SHP77 treated with DMSO at 0.1 percent for 48 hours (cell line): ENCODE measurements at places on chromosomes 1 and 21.

DNA sequence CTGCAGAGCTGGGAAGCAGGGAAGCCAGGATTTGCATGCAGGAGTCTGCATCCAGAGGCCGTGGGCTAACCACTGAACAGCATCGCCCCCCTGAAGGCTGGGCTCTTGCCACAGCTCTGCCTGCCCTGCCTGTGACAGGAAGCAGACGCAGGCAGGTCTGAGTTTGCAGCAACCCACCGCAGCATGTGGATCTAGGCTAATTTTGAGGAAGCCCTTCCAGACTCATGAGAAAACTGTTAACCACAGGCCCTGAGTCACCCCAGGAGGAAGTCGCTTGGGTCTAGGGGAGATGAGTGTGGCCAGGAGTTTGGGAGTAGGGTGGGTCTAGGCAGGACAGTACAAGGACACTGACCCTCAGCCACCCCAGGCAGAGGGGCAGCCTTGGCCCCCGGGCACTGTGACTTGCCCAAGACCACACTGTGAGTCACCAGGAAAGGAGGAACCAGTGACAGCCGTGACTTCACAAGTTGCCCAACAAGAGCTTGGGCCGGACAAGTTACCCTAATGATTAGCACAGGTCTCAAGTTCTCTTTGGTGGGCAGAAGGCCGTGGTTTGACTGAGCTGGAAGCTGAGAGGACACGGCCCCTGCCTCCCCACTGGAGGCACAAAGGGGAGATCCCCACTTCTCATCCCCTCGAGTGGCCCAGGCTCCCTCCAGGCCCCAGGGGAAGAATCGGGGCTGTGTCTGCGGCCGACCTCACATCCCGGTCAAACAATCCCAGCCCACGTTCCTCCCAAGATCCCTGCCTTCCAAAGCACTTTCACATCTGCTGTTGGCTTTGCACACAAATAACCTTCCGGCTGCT lies 826 bp downstream of the LAPTM5 start:
- DNase-seq: no peak

DNA sequence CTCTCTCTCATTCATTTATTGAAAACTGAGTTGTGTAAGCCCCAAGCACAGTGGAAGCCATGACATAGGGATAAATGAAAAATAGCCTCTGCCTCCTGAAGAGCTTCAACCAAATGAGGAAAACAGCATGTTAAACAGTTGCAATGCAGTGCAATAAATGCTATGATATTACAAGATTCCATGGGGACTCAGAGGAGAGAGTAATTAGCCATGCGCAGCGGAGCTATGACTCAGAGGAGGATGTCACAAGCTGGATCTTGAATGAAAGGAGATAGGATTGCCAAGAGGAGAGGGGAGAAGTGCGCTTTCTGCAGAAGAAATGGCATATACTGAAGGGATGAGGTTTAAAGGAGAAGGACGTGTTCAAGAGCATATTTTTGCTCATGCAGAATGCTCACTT lies 231.3 kb upstream of the PLXNA2 start:
- DNase-seq: no peak

GRCh38 chr1:113519556-113519955 lies 129.2 kb downstream of the MAGI3 start:
- DNase-seq: no peak

GRCh38 chr1:226420328-226420727 lies 12.4 kb upstream of the PARP1 start:
- no peak for DNase-seq

GRCh38 chr1:25560001-25560400 lies 16.6 kb downstream of the LDLRAP1 start:
- no peak for DNase-seq

- DNase-seq: no peak
Observed at GRCh38 chr1:147833231-147833860, 69.2 kb upstream of the GJA8 start.

DNA sequence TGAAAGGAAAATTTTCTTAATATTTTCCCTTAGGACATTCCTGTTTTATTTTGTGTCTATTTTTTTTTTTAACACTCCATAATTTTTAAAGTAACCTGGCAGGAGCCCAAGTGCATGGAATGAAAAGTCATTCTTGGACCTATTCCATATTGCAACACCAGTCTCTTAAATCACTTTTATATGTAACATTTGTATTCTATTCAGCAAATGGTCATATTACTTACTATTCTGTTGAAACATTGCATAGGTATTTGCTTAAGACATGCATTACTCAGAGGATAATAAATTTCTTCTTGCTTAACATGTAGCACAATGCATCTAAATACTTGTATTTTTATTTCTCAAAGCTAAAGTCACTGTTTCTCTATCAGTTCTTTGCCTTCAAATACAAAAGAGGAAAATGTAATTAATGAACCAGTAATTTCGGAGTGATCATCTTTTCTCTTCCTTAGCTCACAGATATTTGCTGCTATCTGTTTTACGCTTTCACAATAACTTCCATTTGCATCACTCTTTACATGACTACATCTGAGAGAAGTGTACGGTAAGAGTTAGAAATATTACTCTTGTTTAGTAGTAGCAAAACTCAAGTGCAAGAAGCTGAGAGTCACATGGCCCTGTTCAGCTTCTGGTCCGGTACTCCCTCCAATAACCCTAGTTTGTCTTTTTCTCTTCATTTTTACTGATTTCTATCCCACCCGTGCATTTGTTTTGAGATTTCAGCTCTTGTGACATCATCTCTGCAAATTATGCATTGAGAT lies 394.8 kb downstream of the USP25 start:
- DNase-seq: no peak

DNA sequence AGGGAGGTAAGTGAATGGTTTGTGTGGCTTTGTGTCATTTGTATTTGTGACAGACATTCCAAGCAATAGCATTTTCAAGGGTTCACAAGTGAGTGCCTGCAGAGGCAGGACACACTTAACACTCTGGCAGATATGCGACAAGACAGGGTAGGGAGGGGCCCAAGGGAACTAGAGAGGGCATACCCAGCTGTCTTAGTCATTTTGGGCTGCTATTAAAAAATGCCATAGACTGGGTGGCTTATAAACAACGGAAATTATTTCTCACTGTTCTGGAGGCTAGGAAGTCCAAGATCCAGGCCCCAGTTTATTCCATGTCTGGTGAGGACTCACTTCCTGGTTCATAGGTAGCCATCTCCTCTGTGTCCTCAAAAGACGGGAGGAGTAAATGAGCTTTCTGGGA lies 137.4 kb downstream of the FGGY start:
- no peak for DNase-seq

- no peak for DNase-seq
Observed at GRCh38 chr1:208238710-208239472, 5.3 kb downstream of the PLXNA2 start.

DNA sequence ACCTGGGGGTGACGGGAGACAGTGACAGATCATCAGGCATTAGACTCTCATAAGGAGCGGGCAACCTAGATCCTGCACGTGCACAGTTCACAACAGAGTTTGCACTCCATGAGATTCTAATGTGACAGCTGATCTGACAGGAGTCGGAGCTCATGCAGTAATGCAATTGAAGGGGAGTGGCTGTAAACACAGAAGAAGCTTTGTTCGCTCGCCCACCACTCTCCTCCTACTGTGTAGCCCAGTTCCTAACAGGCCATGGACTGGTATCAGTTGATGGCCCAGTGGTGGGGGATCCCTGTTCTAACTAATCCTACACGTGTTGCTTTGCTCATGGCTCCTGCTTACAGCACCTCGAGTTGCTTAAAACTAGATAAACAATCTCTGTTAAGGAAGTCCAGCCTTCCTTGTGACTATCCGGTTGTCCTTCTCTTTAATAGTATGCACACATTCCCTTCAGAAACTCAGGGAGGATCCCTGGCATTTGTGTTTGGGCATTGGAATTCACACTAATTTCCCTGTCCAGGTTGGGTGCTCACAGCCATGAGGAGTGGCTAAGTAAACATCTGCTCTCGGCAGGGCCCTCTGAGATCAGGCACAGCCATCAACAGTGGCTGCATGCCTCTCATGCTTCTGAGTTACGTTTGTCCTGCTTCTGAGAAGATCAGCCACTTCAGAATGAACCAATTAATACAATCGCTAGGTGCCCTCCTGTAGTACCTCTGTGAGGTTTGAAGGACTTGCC lies 21.1 kb upstream of the F3 start:
- DNase-seq: no peak

DNA sequence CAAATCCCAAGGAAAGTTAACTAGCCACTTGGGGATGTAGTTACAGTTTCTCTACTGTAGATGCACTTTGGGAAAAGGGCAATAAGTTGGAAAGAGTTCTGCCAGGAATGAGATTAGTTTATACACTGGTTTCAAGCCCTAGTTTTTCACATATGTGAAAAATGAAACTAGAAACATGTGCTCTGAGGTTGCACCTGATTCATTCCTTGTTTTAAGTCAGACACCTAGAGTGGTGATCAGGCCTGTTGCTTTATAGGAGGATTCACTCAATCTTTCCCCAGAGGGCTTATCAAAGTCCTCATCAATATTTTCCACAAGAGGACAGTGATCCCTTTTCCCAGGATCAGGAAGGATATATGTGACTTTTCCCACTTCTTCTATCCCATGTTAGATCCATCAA lies 515.9 kb upstream of the PKN2 start:
- DNase-seq: no peak

DNA sequence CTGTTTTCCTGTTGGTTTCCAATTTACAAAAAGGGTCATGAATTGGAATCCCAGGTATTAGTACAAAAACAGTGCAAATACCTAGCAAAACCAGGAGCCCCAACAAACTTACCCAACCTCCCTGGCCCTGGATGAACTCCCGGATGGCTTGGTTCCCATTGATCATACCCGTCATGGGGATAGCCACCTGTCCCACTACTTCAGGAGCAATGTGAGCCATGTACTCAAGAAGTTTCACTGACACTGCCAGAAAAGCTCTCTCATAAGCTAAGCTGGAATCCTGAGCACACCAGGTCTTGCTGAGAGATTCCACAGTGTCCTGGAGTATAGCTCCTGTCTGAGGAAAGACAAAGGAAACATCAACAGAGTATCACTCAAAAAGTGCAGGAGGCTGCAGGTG lies 5.7 kb downstream of the BCL2L15 start:
- no peak for DNase-seq

- no peak for DNase-seq
Observed at GRCh38 chr1:38776466-38777065, 83.0 kb downstream of the RRAGC start.

DNA sequence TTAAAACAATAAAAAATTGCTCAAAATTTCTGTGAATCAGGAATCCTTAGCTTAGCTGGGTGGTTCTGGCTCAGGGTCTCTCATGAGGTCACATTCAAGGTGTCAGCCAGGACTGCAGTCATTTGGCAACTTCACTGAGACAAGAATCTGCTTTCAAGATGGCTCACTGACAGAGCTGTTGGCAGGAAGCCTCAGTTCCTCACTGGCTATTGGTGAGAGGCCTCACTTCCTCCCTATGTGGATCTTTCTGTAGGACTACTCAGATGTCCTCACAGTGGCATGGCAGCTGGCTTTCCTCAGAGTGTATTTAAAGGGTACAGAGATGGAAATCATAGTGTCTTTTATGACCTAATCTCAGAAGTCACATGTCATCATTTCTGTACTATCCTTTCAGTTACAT lies 785.7 kb downstream of the ADGRL2 start:
- DNase-seq: no peak

DNA sequence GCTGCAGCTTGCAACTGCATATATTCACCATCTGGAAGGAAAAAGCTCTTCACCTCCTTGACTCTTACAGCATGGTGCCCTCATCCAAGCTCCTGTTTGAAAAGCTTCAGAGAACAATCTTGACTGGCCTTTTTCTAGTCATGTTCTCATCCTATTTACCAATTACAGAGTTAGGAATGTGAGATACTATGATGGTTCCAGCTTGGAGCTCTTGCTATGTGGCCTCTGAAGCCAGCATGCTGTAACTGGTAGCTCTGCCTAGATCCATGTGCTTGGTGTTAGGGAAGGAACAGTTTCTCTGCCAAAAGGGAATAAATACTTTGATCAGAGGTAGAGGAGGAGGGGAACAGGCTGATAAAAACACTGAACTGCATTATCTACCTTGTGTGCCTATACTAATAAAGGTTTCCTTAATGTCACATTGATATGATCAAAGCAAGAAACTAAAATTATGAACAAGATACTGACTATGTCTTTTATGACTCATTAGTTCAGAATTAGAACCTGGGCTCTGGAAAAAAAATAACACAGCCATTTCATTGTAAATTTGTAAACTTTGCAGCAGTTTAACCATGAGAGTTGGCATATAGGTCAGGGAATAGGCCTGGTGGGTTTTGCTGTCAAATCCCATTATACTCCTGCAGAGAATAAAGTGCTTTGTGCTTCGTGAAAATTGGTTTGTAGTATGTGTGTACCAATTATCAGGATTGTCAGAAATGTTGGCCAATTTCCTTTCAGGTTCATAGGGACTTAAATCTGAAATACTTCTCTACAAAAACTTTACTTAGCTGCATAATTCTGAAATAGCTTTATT lies 92.7 kb downstream of the LEPR start:
- no peak for DNase-seq
